ENCODE measurements at places on chromosomes 6 and 20.

DNA sequence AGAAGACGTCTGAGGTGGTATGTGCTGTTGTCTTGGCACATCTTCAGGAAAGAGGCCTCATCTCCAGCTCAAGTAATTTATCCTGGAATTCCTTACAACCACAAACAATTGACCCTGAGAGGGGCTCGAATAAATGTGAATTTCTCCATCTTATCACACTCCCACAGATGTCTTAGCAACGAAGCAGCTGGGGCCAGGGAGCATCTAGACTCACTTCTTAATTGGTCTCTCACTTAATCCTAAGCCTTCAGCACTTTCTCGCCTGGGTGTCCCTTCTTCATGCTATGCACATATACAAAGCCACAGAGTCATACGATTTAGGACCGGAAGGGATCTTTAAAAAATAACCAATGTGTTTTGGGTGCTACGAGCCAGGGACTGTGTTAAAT is 27.1 kb downstream of the PCK1 start:
- DNase-seq = no peak

DNA sequence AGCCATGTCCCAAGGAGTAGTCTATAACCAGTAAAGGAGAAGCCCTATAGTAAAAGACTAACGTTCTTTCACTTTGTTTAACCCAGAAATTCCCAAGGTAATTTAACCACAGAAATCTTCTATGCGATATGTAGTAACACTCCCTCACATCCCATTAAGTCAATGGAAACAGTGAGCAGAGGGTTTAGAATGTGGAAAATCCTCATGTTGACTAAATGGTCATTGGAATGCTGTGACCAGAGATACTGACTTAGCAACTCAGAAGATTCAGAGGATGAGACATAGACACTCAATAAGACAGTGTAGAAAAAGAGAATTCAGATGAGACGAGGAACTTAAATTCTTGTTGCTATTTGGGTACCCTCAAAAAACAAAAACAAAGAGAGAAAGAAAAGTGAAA is 562.2 kb upstream of the NOX3 start:
- DNase-seq = no peak

- peak; percentile 73 for DNase-seq
These were observed 318.0 kb downstream of the RFPL4B start for GRCh38 chr6:112665114-112665513.

GRCh38 chr20:36269507-36269906 is 33.2 kb downstream of the AAR2 start:
- DNase-seq = no peak

DNA sequence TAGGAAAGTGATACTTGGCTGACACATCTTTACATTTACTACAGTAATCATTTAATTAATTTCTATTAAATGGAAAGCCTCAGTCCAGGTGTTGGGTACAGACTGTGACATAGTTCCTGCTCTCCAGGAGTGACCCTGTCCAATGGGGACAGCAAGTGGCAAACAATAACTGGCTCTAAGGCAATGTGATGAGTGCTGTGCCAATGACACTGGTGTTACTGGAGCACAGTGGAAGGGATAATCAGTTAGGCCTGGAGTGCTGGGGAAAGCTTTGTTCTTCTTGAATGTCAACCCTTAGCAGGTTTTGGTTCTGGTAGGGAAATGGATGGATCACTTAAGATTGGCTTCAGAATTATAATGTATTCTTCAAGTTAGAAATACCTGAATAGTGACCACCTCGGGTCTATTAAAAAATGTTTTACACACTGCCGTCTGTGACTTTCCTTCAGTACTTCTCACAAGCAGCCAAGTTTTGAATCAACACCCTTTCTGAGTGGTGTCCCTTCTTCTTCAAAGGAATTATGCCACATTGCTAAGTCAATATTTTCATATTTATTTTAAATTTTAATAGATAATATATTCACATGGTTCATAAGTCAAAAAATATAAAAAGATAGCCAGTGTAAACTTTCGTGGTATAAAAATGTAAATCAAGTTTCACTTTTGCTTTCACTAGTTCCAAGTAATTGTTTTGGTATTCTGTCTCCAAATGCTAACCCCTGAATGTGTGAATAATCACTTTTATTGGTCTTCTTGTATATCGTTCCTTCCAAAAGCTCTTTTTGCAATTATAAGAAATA is 9.6 kb downstream of the CMTR1 start:
- no peak for DNase-seq

DNA sequence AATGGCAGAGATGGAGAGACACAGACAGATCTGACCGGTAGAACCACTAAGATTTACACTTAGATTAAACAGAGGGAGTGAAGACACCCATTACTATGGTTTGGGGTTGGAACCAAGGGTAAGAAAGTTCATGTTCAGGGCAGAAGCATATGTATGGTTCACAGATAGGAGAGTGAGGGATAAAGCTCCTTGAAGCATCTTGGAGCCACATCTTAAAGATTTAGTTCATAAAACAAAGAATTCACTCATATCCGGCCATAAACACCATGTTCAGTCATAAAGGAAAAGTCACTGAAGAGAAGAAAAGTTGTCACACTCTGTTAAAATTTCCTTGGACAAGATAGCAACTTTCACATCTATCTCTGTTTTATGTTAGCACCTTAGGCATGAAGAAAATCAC is 18.0 kb downstream of the STX7 start:
- DNase-seq = no peak

- DNase-seq = no peak
These were observed 305.5 kb downstream of the SLC35F1 start for GRCh38 chr6:118212451-118213173.

DNA sequence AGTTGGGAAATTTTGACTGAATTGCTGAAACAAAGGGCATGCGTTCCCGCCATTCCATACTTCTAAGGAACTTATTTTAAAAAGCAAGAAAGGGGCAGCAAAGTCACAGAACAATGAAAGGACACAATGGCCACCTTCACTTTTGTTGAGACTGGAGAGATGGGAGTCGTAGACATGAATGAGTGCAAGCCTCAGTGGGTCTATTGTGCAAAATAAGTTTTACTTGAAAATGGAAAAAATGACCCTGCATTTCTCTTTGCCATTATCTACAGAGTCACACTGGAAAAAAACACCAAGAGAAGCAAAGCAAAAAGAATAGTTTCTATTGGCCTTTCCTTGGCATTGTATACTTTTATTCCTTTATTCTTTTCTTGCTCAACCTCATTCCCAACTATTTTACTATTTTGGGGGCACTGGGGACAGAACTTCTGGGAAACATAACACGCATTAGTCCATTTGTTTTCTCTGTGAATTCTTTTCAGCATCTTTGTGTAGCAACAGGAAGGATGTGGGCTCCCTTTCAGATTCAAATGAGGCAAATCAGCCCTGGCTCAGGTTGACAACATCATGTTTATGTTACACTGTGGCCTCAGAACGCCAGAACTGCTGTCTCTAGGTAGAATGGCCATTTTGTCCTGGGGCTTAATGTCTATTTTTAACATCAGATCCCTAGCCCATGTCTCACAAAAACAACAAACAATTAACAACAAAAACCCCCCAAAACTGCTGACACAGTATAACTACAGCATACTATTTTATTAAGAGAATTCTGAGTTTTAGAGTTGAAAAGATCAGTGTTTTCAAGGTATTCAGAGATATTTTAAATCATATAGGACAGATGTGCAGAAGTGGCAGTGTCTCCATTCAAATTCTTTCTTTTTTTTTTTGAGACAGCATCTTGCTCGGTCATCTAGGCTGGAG is 122.2 kb downstream of the FYN start:
- no peak for DNase-seq

Measured in GM03348 (cell line).